A549 treated with GW870086 at 1 μM for 4 hours (cell line): ENCODE measurements at places on chromosomes 13 and 19. TPM values are rescaled to one million over a fixed set of nuclear protein-coding genes. Genes with fewer than 3 reads are reported as not detected.

The LAIR1 gene
- 0.18 TPM in 1 of 5 replicates, not detected in the others for total RNA-seq

The ATP8A2 gene
- total RNA-seq = 0.01 TPM in 1 of 5 replicates, not detected in the others

The SHISA7 gene
- total RNA-seq = not detected in 5 replicates

The CCDC169 gene
- 0.28 to 0.74 TPM (median 0.33 TPM) in 4 of 5 replicates, not detected in the other for total RNA-seq

The SPATA13 gene
- total RNA-seq = 7.5 to 10.5 TPM (median 8.4 TPM) in 5 replicates

The EPS8L1 gene
- total RNA-seq = 5.0 to 6.5 TPM (median 5.9 TPM) in 5 replicates

The PABPC3 gene
- 0.10 to 0.20 TPM (median 0.16 TPM) in 5 replicates for total RNA-seq

The LRRC63 gene
- total RNA-seq = not detected in 5 replicates

The ACER1 gene
- not detected in 5 replicates for total RNA-seq

The SHC2 gene
- total RNA-seq = 0.80 to 1.3 TPM (median 1.00 TPM) in 5 replicates
